ENCODE measurements at places on chromosomes 5 and 9.

DNA sequence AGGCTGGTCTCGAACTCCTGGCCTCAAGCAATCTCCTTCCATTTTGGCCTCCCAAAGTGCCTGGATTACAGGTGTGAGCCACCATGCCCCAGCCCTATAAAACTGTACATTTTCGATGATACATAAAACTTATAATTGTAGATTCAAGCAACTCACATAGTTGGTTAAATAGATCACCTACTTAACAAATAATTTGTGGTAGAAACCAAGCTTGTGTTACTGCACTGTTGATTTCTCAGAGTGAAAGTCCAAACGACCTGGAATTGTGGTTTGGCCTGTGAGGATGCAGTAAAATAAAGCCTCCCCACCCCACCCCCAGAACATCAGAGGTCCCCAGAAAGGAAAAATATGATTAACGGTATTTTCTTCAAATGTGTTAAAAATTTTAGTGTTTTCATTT lies 92.7 kb downstream of the TRIO start:
- no peak for DNase-seq

DNA sequence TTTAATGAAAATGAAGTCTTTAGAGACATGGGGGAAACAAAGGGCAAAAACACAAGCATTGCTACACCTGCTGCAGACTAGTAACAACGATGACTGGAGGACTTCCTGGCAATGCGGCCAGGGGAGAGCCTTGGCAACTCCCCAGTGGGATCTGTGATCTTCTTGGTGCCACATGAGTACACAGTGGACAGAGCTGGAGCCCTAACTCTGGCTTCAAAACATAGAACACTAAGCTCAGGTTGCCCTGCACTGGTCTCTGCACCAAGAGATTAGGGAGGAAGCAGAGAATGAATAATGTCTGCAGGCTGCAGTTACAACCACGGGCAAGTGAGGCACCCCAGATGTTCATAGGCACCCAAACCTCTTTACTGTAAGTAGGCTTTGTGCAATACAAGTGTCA lies 91.1 kb downstream of the MRPS27 start:
- no peak for DNase-seq

- DNase-seq, result no peak
Measured at GRCh38 chr9:135067096-135067710, 20.3 kb upstream of the OLFM1 start.

GRCh38 chr5:2739360-2740050 lies 12.0 kb downstream of the IRX2 start:
- no peak for DNase-seq

DNA sequence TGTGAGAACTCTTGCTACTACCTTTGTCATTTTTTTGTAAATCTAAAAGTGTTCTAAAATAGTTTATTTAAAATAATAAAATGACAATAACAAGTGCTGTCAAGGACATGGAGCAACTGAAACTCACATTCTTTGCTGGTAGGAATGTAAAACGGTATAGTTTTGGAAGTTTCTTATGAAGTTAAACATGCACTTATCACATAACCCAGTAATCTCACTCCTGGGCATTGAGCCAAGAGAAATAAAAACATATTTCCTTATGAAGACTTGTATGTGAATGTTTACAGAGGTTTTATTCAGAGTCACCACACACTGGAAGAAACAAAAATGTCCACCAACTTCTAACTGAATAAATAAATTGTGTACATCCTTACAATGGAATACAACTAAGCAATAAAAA lies 46.0 kb upstream of the COL15A1 start:
- no peak for DNase-seq

- DNase-seq, result no peak
Measured at GRCh38 chr9:93949694-93950449, 5.3 kb downstream of the BARX1 start.

DNA sequence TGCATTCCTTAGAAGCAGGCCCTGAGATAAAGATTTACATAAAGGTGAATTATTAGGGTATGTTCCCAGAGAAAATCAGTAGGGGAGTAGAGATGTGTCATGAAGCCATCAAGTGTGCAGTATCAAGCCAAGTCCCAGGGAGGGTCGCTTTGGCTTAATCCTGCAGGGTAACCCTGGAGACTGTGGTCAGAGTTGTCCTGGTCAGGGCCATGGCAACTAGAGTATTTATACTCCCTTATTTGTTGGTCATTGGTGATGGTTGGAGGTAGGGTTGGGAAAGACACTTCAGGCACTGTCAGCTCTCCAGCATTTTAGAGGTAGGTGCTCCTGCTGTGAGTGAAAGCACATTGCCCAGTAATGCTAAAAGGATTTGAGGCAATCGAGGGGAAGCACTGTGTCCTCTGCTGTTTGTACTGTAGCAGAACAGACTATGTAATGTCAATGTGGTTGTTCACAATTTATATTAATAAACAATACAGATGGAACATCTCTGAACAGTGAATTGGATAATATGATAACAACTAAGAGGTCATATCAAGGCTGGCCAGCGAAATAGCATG lies 108.9 kb downstream of the GDNF start:
- no peak for DNase-seq

GRCh38 chr9:34451135-34451534 lies 7.2 kb downstream of the FAM219A start:
- DNase-seq, result no peak

DNA sequence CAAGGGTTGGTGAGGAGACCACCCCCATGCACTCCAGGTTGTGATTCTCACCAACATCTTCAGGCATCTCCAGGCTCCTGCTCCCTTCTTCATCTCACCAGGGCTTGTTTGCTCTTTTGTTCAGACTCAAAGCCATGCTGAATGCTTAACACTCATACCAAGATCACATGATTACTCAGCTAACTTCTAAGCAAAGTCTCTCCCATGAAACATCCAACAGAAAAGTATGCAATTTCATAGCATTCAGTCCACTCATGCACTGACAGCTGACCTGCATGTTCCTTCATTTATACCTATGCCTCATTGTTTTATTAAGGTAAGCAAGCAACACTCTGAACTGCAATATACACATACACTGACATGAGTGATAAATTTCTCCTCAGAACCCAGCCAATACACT lies 69.0 kb downstream of the SHC3 start:
- no peak for DNase-seq

DNA sequence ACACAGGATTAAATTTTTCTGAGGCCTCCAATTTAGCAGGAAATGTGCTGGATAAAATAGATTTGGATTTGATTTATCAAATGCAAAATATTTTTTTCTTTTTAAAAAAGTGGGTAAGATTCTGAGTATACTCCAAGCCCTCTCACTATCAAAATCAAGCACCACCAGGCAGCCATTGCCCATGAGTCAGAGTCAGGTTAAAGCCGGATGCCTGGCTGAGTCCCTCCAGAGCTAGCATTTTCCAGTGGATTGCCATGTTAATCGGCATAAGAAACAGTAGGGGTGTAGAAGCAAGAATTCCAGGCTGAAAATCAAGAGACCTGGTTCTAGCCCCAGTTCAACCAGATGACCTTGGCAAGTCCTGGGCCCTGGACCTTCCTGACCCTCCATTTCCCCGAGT lies 85.3 kb downstream of the FAM114A2 start:
- no peak for DNase-seq

- no peak for DNase-seq
Measured at GRCh38 chr5:61720829-61721228, 388.8 kb downstream of the ZSWIM6 start.

GRCh38 chr5:92945605-92946097 lies 635.4 kb downstream of the NR2F1-AS1 start:
- DNase-seq, result no peak

All from uterus (tissue), 4 donors.